Jurkat, Clone E6-1 (cell line): ENCODE measurements at places on chromosomes 13 and 19.

DNA sequence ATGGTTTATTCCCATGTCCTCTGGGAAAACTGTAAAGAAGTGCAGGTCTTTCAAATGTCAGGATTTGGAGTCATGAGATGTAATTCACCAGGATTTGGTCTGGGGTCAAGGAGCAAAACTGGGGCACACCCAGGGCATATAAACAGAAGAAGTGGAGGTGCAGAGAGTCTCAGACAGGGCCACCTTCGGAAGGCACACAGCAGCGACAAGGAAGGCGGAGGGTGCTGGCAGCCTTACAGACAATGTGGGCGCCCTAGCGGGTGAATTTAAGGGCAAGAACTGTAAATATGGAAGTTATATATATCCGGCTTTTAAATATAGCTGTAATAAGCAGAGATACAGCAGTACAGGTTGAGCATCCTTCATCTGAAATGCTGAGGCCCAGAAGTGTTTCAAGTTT lies 31.2 kb downstream of the DHRS12 start:
- no peak for DNase-seq

- no peak for DNase-seq
Observed at GRCh38 chr13:76759877-76760276, 126.3 kb downstream of the KCTD12 start.

GRCh38 chr13:30616927-30617314 lies 799 bp upstream of the USPL1 start:
- DNase-seq, result peak; percentile 73

DNA sequence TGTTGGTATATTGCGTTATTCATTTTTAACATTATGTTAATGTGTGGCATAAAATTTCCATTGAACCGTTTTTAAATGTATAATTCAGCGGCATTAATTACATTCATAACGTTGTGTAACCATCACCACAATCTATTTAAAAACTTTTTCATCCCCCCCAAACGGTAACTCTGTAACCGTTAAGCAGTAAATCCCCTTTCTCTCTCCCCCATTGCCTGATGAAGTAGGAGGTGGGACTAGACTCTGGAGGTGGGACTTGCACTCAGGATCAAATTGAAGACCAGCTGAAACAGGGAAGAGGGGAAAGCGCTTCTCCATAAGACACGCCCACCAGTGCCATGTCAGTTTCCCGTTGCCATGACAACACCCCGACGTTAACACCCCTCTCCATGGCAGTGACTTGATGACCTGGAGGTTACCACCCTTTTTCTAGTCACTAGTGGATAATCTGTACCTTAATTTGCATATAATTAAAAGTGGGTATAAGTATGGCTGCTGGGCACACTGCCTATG lies 16.8 kb downstream of the CLEC11A start:
- DNase-seq, result no peak

GRCh38 chr13:21362741-21363140 lies 96.4 kb downstream of the ZDHHC20 start:
- DNase-seq, result no peak

GRCh38 chr13:51697855-51698254 lies 106.1 kb downstream of the DHRS12 start:
- no peak for DNase-seq

- DNase-seq, result no peak
Observed at GRCh38 chr19:44972802-44973201, 17.6 kb downstream of the CLPTM1 start.

DNA sequence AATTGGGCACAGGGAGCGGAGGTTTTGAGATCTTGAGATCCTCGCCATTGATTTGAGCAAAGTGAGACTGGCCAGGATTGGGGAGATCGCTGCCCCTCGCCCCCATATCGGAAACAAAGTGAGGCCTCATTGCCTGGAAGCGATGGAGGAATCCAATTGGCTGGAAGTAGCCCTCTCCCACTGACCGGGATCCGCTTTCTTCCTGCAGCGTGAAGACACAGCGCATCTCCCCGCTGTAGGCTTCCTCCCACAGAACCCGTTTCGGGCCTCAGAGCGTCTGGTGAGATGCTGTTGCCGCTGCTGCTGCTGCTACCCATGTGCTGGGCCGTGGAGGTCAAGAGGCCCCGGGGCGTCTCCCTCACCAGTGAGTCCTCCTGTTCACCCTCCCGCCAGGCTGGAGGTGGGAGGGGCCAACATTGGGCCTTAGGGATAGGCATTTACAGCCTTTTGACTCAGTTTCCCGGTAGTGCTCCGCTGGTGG lies 438 bp downstream of the PRKCSH start:
- no peak for DNase-seq

- DNase-seq, result no peak
Observed at GRCh38 chr19:19051478-19052213, 12.1 kb upstream of the SLC25A42 start.

DNA sequence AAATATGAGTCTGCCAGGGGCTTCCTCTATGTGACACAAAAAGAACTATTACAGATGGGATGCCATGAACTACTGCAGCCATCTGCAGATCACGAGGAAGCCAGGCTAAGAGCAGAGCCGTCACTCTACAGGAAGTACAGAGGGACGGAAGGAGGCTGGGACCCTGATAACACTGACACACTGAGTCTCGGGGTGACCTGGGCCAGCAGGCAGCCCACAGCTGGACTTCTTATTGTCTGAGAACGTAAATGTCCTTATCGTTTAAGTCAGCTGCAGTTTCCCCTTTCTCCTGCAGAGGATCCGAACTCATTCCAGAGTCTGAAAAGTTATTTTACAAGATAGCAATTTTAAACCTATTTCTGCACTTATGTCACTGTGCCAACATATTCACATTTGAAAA lies 20.7 kb downstream of the PARP4 start:
- DNase-seq, result no peak

GRCh38 chr13:77511552-77511951 lies 24.0 kb upstream of the SCEL start:
- no peak for DNase-seq

- no peak for DNase-seq
Observed at GRCh38 chr13:20174656-20175405, 14.0 kb upstream of the GJA3 start.
